Activated naive CD4-positive, alpha-beta T cell (primary cell): ENCODE measurements at places on chromosomes 13 and 19.

DNA sequence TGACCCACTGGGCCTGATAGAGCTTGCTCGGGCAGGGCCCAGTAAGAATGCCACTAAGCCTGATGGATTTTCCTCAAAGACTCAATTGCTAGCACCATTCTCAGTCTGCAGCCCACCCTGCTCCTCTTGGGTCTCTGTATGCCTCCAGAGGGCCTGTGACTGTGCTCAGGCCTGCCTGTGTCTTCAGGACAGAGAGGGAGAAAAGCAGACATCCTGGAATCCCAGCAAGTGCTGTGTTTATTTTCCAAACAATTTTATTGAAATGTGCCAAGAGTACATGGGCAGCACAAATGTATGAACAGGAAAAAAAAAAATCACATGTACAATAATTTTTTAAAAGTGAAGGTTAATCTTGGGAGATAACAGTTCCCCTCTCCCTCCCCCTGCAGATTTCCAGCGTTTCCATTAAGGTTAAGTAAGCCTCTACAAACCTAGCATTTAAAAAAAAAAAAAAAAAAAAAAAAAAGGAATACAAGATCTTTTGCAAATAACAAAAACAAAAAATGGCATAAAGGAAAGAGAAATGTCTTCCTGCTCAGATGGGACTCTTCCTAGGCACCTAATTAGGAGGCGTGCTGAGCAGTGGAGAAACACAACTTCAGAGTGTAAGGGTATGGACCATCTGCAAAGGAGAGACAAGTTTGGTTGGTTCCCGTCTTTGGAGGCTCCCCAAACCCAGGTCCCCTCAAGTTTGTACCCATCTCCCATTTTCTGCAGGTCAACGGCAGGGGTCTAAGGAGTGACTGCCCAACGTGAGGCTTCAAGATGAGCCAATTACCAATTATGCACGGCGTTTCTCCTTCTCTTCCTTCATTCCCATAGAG, 4.8 kb upstream of the ECH1 start:
- no peak for DNase-seq

GRCh38 chr13:113607056-113607888, 22.7 kb downstream of the TFDP1 start:
- no peak for DNase-seq

- DNase-seq = no peak
Observed at GRCh38 chr19:6728346-6728745, 7.9 kb upstream of the C3 start.

- DNase-seq = no peak
Observed at GRCh38 chr19:16678498-16678897, 17.6 kb downstream of the TMEM38A start.

GRCh38 chr19:48795685-48796070, 15.2 kb downstream of the BCAT2 start:
- no peak for DNase-seq

DNA sequence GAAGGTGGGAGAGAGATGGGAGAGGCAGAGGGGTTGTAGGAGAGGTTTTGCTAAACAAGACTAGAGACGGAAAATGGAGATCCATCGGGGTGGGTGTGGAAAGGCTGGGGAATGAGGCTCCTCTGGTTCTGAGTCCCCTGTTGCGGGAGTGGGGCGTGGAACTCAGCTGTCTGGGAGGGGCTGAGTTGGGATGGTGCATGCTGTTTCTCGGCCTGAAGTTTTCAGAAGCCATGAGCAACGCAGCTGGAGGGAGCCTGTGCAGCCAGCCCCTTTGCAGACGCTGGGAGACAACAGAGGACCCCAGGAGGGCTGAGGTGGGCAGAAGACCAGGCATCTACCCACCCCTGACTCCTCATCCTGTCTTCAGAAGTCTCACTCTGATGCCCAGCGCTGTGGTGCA, 7.4 kb upstream of the GIPR start:
- no peak for DNase-seq

DNA sequence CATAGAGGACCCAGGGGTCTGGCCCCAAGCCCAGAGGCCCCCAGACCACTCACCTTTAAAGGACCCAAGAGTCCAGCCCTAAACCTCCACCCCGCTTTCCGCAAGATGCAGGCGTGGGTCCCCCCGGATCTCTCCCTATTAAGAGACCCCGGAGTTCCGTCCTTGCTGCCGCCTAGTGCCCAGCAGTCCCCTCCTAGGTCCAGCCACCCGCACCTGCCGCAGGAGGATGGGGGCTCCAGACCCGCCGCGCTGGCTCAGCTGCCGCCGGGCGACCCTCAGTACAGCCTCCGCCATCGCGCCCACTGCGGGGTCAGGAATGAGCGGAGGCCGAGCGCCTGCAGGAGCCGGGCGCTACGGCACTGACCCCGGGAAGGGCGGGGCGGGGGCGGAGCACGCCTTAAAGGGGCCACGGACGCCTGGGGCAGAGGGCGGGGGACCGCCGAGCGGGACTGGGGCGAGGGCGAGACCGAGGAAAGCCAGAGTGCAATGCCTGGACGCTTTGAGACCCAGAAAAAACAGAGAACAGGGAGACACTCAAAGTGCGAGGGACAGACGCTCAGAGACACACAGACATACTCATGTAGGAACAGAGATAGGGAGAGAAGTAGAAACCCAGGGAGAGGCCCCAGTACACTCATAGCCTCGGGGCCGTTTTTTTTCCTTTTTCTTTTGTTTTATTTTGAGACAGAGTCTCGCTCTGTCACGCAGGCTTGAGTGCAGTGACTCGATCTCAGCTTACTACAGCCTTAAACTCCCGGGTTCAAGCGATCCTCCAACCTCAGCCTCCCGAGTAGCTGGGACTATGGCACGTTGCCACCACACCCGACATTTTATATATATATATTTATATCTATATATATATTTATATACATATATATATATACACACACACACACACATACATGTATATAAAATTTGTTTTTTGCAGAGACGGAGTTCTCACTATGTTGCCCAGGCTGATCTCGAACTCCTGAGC, at the start of gene ETHE1:
Gene ETHE1, minus strand, starts transcription at position 318 of the 976 bp plus-strand sequence. Its CDS starts 24 bp downstream, at position 294.
- no peak for DNase-seq

- DNase-seq = no peak
Observed at GRCh38 chr19:5334824-5335500, 5.7 kb downstream of the PTPRS start.

- no peak for DNase-seq
Observed at GRCh38 chr13:30584051-30584731, 33.5 kb upstream of the USPL1 start.

- no peak for DNase-seq
Observed at GRCh38 chr19:53504885-53505284, 33.1 kb upstream of the ZNF331 start.

DNA sequence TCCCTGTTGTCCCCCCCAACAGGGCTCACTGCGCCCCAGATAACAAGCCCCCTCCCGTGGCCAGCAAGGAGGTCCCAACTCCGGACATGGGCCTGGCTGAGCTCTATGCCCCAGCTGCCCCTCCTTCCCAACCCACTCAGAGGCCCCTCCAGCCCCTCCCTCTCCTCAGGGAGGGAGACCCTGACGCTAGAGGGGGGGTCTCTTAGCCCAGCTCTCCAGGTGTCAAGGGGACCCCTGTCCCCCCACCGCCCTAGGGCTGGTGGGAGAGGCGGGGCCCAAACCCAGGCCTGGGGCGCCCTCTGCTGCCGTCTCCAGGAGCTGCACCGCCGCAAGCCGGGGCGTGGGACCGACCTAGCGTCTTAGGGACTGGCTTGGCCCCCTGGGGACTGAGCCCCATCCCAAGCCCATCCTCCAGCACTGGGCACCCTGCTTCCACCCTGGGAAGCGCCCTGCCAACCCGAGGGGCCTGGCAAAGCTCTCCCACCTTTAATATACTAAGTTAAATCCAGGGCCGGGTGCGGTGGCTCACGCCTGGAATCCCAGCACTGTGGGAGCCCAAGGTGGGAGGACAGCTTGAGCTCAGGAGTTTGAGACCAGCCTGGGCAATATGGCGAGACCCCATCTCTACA, 1.4 kb downstream of the GRIN3B start:
- DNase-seq = peak; percentile 65
